Fibroblast of upper back skin (primary cell): ENCODE measurements at places on chromosomes 12 and 14.
A peak's percentile ranks its signal among the peaks of the same experiment; 100 is the strongest.

GRCh38 chr14:103782376-103782775 is 65.0 kb downstream of the PPP1R13B start:
- DNase-seq, result no peak

GRCh38 chr14:97620066-97620465 is 822.9 kb downstream of the VRK1 start:
- DNase-seq, result no peak

- DNase-seq, result no peak
These were observed 13.2 kb downstream of the NOPCHAP1 start for GRCh38 chr12:104999347-104999685.

GRCh38 chr12:9810671-9811070 is 16.6 kb upstream of the KLRF1 start:
- peak; percentile 11 for DNase-seq

- peak; percentile 70 for DNase-seq
These were observed 53.3 kb upstream of the CERS5 start for GRCh38 chr12:50220363-50220995.

DNA sequence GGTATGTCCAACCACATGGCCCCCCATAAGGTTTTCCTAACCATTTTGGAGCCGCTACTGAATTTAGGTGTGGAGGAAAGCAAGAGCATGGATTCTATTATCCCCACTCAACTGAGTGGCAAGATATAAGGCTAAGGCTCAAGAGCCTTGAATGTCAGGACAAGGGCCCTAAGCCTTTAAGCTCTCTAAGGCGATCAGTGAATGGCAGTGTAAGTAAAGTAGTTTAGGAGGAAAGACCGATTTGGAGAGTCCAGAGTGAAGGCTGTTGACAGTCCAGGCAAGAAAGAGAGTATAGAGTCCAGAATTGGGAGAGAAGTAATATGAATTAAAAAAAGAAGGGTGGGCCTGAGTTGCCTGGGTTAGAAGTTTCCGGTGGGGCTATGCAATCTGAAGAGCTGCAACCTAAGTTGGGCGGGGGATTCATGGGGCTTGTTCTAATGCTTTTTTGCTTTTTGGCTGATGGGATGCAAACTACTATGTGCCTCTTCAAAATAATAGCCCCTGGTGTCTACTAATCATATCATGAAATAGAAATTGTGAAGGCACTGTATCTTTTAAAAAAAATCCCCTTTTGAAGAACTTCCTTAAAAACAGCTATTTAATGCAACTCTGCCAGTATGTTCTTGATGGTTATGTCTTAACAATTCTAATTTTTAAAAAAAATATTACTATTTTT is at the start of gene SPIC:
SPIC (plus strand) TSS at position 626 of the 676 bp plus-strand sequence. CDS start 1,569 bp downstream, outside the sequence.
- no peak for DNase-seq

DNA sequence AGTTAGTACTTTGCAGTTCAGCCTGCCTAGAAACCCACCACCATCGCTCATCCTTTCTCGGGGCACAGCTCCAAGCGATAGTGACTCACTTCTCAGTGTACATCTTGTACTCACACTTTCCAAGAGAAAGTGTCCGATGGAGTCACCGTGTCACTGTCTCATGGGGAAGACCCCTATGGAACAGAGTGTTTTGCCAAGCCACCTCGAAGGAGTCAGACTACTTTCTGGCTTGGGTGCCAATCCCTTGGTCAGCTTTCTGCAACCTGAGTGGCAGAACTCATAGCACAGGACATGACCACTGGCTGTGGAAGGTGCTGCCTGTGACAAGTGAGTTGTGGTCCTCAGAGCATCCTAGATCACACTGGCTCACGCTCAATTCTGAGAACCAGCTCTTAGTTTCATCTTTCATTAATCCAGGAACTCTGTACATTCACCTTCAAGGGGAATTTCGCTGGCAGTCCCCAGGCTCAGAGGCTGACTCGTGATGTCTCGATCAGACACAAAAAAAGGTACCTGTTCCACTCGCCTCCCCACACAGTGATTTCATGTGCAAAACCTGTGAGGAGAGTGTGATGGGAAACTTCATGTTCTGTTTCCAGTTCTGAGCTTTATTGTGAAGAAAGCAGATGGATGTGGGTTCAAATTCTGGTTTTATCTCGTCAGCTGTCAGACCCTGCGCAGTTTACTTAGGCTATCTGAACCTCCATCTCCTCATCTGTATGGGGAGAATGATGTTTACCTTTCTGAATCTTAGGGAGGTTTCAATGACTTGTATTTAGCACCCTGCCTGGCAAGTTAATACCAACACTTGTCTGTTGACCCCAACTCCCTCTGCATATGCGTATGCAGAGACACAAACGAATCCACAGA is 127.3 kb upstream of the CCND2 start:
- DNase-seq, result no peak

DNA sequence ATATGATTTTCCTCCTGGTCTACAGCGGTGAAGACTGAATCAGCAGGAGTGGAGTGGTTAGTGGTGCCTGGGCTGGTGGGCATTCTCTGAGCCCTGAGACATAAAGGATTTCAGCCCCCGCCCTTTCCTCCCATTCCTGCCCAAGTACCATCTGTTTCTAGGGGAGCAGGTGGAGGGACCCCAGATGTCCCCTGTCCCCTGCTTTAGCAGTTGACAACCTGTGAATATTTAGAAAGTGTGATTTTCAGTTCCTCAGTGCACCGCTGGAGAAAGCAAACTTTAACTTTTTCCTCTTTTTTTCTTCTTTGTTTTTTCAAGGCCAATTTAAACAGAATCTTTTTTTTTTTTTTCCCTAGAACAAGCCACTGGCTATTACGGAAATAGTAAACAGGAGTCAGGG is 163.8 kb upstream of the MYL2 start:
- no peak for DNase-seq

DNA sequence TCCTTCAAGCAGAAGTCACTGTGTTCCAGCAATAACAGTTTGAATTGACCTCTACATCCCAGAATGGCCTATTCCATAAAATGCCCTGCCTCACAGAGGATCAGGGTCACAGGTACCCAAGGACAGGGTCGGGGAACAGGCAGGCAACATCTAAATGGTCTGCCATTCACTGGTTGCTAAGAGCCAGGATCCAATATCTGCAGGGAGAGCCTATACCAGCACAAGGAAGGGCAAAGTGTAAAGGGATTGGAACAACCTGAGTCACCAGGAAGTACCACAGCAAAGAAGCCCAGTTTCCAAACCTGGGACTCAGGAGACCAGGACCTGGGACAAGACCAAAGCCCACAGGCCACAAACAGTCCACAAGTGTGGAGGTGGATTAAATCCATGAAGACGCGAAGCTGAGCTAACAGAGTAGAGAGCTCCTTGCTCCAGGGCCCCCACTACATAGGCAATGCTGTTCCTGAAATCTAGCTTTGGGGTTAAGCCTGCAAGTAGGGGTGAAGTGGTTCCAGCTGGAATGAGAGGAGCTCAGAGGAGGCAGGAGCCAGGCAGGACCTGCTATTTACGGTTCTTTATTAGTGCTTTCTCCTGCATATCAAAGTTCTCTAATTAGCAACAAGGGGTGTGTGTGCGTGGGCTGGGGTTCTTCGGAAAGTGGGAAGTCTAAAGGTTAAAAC is 274.3 kb downstream of the BCL11B start:
- no peak for DNase-seq

DNA sequence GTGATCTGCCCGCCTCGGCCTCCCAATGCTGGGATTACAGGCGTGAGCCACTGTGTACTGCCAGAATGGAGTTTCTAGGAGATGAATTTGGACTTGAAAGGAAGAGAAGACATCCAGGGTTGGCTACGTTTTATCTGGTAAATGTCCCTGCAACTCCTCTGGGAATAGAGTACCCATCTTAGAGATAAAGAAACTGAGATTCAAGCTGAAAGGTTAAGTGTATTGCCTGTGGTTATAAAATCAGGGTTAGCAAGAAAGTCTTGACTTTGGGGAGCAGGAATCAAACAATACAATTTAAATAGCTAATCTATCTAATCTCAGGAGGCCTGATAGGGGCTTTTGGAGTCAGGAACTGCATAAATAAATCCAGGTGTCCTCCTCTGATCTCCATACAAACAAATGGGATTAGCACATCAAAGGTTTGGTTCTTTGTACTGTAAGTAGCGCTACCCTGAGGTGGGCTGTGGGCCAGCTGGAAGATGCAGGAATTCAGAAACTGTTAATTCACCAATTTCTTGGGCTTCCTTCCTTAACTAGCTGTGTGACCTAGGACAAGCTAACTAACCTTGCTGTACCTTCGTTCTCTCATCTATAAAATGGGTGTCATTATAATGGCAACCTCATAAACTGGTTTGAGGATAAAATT is 45.1 kb downstream of the TBX3 start:
- no peak for DNase-seq

GRCh38 chr14:24093901-24094840 is at the start of gene PCK2:
Gene PCK2, plus strand, starts transcription at chr14:24094311. Its CDS starts 95 bp downstream, at chr14:24094406.
- DNase-seq, result peak; percentile 98

DNA sequence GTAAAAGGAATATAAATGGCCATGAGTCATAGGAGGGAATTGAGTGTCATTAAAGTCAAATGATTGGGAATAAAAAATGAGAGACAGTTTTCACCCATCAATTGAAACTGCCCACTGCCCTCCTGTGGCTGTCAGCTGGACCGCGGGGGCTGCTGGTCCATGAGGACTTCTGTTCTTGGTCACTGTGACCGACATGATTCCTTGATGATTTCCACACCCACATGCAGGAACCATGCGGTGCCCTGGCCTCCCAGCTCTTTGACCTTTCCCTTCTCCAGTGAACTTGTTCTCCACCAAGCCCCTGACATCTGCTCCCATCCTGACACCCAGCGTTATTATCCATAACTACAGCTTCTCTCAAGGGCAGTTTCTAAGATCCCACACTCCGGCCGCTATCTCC is 48.4 kb downstream of the C12orf75 start:
- no peak for DNase-seq

- peak; percentile 97 for DNase-seq
These were observed 244.4 kb downstream of the ZFP36L1 start for GRCh38 chr14:68548194-68549076.

- DNase-seq, result no peak
These were observed 4.5 kb downstream of the ANKRD9 start for GRCh38 chr14:102505000-102505619.
